ENCODE measurements at places on chromosomes 1 and 21. TPM values are rescaled to one million over a fixed set of nuclear protein-coding genes. Genes with fewer than 3 reads are reported as not detected.

DNA sequence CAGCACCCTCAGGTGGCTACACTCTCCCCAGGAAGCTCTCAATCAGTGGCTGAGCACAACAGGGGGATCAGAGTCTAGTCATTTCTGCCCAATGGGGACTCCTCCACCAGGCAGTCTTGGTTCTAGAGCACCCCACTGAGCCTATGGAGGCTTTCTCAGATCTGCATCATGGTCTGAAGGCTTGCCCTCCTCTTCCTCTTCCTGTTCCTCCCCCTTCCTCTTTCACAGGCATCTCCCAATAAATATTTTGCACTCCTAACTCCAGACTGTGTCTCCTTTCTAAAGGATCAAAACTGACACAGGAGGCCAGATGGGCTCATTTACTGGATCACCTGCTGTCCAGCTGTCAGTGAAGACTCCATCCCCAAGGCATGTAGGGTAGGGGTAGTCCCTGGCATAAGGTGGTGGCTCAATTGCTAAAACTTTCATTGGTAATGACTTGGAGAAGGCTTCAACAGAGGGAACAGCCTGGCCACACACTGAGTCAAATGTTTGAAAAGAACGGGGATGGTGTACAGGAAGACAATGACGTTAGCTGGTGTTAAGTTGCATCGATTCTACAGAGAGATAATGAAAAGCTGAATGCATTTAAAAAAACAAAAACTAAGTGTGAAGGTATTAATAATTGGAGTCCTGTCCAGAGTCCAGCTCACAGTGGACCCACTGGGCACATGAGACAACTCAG, 84.2 kb upstream of the SLC2A1 start:
- no peak overlapping the region for H3K4me3 ChIP-seq
- no peaks in the 10 kb centered on the region for H3K27me3 ChIP-seq
- no peak for DNase-seq
- H3K36me3 ChIP-seq: no peaks in the 10 kb centered on the region
- no peak overlapping the region for H3K27ac ChIP-seq
- H3K4me1 ChIP-seq: peaks cover 4% of the 10 kb centered on the region

- H3K4me1 ChIP-seq: no peaks in the 10 kb centered on the region
- DNase-seq: no peak
- no peak overlapping the region for H3K27ac ChIP-seq
Measured at GRCh38 chr1:87759421-87760087, 430.9 kb downstream of the LMO4 start.

GRCh38 chr1:41608211-41608610, 123.7 kb upstream of the EDN2 start:
- no peaks in the 10 kb centered on the region for H3K27me3 ChIP-seq
- no peaks in the 10 kb centered on the region for H3K36me3 ChIP-seq
- H3K4me3 ChIP-seq: no peak overlapping the region
- H3K27ac ChIP-seq: no peak overlapping the region
- no peak for DNase-seq
- H3K4me1 ChIP-seq: no peaks in the 10 kb centered on the region

The DUSP23 gene
- 96.8 TPM for total RNA-seq

The SRGAP2B gene
- 42.5 TPM for total RNA-seq
